ENCODE measurements at places on chromosomes 1 and 21.
A peak's percentile ranks its signal among the peaks of the same experiment; 100 is the strongest.

DNA sequence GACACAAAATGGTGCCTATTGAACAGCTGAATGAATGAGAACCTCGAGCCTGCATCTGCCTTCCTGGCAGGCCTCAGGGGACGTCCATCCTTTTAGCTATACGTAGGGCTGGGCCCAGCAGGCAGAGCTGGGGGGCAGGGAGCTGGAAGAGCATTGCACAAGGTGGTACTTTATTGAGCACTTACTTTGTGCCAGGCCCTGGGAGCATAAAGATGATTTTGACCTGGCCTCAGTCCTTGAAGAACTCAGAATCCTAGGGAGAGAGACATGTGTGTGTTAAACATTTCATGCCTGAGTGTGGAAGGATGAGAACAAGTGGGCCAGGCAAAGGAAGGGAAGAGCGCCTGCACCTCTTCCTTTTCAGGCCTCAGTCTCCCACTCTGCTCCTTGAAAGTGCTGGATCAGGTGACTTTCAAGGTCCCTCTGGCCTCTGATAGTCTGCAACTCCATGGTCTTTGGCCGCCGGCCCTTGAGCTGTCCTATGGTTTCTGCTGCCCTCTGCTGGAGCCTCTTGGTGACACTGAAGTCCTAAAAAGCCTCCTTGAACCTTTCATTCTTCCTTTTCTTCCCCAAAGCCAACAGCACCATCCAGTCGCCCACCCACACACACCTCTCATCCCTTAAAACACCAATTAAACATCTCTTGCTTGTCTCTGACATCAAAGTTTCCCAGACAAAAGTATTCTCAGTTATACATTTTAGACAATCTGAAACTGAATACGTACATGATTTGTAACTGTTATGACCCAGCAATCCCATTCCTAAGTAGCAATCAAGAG, 3.5 kb upstream of the PEAR1 start:
- DNase-seq = peak; percentile 44

GRCh38 chr1:61387829-61388228, 305.5 kb downstream of the NFIA start:
- DNase-seq = no peak

- no peak for DNase-seq
Measured at GRCh38 chr1:159532922-159533321, 2.9 kb downstream of the OR10J5 start.

- DNase-seq = peak; percentile 69
Measured at GRCh38 chr21:45078877-45079281, 4.5 kb downstream of the ADARB1 start.

GRCh38 chr1:171623651-171624331, 1.7 kb downstream of the MYOCOS start:
- DNase-seq = no peak

DNA sequence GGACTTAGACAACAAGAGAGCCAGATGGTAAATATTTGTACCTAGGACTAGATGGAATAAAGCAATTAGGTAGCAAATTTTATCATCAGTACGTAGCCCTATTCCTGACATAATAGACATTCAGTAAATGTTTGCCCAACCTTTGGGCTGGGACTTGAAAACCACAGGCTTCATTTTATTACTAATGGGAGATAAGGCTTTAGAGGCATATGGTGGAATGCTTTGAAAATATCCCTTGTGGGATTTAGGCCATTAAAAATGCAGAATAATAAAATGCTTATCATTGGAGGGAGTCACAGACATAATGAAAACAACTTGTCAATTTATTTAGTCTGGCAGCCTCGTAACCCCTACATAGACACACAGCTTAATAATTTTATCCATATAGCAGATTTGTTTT, 296.1 kb upstream of the SPAG17 start:
- DNase-seq = no peak

Data from activated naive CD4-positive, alpha-beta T cell treated with anti-CD3 and anti-CD28 coated beads, Interleukin-2, amount 50 U/mL, for 16 hours (primary cell).